Stimulated activated CD8-positive, alpha-beta memory T cell treated with anti-CD3 and anti-CD28 coated beads, Interleukin-4, amount 100 ng/mL, for 4 hours (primary cell): ENCODE measurements at places on chromosomes 16 and 17.

DNA sequence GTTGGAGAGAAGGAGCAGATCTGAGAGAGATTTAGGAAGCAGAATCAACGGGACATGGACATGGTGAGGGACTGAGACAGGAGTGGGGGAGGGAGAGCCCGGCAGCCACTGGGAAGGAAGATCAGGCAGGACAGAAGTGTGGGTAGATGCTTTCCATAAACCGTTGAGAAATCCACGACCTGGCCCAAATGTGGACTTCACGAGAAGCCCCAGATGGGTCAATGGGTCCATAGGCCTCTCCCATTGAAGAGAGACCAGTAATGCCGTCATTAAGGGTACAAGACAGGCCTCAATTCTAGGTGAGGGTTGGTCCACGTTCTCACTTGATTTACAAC lies 530 bp upstream of the CCL22 start:
- DNase-seq, result no peak

DNA sequence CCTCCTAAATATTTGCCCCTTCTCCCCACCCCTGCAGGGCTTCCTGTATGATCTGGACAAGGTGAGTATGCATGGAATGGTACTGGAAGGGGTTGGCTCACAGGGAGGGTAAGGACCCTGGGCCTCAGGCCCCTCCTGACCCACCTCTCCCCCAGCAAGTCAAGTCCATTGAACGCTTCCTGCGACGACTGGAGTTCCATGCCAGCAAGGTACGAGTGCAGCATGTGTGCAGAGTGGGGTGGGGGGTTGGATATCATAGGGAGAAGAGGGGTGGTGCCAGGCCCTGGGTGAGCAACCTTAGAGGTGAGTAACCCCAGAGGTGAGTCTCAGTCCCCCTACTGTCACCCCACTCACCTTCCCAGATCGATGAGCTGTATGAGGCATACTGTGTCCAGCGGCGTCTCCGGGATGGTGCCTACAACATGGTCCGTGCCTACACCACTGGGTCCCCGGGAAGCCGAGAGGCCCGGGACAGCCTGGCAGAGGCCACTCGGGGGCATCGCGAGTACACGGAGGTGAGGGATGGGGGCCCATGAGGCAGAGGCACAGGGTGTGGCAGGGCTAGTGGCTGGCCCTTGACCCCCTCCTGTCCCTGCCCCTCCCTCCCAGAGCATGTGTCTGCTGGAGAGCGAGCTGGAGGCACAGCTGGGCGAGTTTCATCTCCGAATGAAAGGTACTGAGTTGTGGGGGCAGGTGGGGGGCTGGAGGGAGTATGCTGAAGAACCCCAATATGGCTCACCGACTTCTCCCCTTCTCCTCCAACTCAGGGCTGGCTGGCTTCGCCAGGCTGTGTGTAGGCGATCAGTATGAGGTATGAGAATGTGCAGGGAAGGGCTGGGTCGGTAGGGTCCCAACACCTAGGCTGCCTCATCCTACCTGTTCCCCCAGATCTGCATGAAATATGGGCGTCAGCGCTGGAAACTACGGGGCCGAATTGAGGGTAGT lies 11.3 kb downstream of the RIPOR1 start:
- no peak for DNase-seq

GRCh38 chr16:79101491-79101890 lies 499.0 kb downstream of the MAF start:
- no peak for DNase-seq

DNA sequence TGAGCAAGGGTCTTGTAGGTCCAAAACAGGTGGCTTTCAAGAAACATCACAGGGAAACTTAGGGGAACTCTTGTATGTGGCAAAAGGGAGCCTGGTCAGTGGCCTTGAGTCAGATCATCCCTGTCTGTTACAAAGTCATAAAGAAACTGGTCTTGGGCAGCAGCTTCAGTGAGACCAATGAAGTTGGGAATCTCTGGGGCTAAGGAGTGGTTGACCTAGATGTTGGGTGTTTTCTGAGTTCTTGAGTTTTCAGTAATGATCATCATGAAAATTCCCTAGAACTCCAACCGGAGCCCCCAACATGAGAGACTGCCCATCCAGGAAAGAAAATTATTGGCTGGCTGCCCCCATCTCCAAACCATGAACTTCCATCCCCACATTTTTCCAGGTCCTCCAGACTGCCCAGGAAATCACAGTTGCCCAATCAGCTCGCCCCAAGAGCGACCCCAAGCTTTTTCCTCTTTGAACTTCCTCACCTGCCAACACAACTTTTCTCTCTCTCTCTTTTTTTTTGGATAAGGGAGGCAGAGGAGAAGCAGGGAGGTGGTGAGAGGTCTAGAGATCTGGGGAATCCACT lies 3.9 kb downstream of the CCR7 start:
- no peak for DNase-seq

DNA sequence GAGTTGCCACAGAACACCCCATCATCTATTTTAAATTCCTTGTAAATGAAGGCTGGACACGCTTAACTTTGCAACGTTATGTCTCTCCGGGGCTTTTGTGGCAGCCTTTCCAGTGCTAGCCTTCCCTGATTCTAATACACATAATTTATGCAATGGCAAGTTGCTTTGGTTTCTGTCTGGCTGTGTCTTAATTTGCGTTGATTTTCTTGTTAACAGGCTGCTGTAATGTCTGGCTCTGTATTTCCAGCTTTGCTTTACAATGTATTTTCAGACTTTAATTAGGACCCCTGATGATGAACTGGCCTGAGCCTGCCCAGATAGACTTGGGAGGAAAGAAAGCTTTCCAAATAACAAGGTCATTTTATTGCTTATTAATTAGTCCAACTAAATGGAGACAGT lies 30.3 kb downstream of the ARSG start:
- DNase-seq, result no peak

DNA sequence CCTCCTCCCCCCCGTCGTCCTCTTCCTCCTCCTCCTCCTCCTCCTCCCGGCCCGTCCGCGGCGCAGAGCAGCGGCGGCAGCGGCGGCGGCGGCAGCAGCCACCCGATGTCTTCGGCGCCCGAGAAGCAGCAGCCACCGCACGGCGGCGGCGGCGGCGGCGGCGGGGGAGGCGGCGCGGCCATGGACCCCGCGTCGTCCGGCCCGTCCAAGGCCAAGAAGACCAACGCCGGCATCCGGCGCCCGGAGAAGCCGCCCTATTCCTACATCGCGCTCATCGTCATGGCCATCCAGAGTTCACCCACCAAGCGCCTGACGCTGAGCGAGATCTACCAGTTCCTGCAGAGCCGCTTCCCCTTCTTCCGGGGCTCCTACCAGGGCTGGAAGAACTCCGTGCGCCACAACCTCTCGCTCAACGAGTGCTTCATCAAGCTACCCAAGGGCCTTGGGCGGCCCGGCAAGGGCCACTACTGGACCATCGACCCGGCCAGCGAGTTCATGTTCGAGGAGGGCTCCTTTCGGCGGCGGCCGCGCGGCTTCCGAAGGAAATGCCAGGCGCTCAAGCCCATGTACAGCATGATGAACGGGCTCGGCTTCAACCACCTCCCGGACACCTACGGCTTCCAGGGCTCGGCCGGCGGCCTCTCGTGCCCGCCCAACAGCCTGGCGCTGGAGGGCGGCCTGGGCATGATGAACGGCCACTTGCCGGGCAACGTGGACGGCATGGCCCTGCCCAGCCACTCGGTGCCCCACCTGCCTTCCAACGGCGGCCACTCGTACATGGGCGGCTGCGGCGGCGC lies at the start of gene FOXF1:
FOXF1 (plus strand) TSS at position 63 of the 797 bp plus-strand sequence; CDS start at position 106, 43 bp downstream.
- no peak for DNase-seq

DNA sequence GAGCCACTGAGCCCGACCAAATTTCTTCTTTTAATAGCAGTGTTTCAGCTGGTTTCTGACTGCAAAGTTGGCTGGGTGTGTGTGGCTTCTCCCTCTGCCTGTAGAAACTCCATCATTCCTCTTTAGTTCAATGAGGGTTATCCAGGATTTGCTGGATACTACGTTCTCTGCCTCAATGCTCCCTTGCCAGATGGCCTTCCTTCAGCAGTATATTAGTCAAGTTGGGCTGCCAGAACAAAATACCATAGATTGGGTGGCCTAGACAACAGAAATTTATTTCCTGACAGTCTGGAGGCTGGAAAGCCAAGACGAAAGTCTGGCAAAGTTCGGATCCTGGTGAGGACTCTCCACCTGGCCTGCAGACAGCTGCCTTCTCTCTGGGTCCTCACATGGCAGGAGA lies 103.7 kb downstream of the NOG start:
- DNase-seq, result no peak

GRCh38 chr16:22886927-22887326 lies 73.0 kb downstream of the HS3ST2 start:
- DNase-seq, result no peak

- no peak for DNase-seq
These were observed 76.5 kb downstream of the GPRC5B start for GRCh38 chr16:19808061-19808641.

- no peak for DNase-seq
These were observed 95.0 kb upstream of the RCVRN start for GRCh38 chr17:9999919-10000695.

GRCh38 chr16:47927330-47927729 lies 228.5 kb downstream of the ABCC12 start:
- no peak for DNase-seq

DNA sequence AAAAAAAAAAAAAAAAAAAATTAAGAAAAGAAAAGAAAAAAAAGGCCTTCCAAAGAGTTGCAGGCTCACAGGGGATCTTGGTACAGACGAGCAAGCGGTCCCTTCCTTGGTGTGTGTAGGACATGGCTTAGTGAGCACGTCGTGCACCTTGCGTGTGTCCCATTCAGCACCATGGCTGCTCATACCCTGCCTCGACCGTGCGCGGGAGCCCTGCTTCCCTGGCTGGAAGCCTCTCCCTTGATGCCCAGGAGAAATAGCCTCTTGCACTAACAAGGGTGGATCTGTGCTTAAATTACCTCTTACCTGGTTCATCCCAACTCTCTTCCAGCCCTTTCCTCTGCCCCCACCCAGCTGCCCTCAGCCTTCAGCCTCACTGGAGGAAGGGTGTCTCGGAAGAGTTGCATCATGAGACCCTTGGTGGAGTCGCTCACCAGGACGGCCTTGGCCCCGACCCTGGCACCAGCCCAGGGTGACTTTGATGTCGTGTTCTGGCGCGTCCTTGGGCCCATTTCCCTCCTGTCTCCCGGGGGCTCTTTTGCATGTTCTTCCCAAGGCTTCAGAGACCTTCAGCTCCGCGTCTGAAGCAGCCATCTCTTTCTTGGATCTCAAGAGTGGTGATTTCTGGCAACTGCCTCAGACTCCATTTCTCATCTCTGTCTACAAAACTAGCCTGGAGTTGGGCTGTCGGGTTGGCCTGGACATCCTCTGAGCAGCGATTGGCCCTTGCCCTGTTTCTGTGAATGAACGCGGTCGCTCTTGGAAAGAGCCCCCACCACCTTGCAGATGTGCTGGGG lies 127.2 kb downstream of the CMIP start:
- DNase-seq, result no peak

- no peak for DNase-seq
These were observed 83.8 kb upstream of the FAM20A start for GRCh38 chr17:68684949-68685357.

- no peak for DNase-seq
These were observed 275.2 kb upstream of the SALL1 start for GRCh38 chr16:51426276-51426675.

DNA sequence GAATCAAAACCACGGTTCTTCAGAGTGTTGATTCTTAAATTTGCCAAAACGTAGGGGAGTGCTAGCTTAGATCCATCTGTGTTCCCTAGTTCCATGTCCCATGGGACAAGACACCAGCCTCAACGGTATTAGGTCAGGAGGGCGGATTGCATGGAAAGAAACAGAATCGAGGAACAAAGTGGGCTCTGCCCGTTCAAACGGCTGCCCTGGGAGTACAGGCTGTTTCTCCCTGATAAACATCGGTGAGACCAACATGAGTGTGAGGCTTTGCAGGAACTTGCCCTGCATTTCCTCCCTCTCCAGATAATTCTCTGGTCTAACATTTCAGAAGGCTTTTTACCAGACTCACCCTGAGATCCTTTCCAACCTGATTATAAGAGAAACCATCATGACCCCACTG lies 82.2 kb downstream of the MRM3 start:
- no peak for DNase-seq

- no peak for DNase-seq
These were observed 2.0 kb upstream of the VAT1L start for GRCh38 chr16:77786186-77786847.

DNA sequence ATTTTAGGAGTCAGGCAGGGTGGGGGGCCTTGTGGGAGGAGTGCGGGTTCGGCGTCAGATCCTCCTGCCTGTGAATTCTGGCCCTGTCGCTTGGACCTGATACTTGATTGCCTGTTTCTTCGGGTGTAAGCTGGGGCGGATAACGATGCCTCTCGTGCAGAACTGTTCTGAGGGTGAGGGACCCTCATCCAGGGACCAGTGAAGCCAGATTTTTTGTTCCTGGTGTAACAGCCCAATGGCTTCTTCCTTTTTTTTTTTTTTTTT lies 1.3 kb downstream of the TBCD start:
- no peak for DNase-seq

DNA sequence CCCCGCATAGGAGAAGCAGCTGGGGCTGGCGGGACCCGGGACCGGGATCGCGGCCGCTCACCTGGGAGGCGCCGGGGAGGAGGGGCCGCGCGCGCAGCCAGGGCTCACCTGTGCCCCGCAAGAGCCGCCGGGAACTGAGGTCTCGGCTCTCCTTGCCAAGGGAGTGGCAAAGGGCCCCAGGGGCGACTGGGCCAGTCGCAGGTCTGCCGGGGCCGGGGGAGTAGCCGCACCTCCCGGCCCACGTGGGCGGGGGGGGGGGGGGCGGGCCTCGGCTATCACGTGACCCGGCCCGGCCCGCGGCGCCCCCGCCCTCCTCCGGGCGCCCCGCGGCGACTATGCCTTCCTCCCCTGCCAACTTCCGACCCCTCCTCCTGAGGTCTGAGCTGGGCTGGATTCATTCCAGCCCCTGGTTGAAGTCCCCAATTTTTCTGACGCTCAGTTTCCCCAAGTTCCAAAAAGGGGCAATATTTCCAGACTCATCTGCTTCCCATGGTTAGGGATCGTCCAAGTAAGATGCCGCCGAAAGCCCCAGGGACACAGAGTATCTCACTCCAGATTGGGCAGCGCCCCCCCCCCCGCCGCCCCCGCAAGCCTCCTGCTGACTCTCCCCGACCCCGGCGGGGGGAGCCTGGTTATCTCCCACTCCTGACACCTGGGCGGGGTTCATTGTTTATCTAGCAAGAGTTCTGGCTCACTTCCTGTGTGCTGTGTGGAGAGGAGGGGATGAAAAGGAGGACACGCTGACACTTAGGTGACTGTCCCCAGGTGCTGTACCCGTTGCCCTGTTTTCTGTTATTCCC lies at the start of gene TMC6:
TMC6 (minus strand) TSS at position 205 of the 800 bp plus-strand sequence. CDS start 1,923 bp downstream, outside the sequence.
- no peak for DNase-seq

GRCh38 chr17:81110488-81111040 lies 54.7 kb upstream of the PVALEF start:
- no peak for DNase-seq

DNA sequence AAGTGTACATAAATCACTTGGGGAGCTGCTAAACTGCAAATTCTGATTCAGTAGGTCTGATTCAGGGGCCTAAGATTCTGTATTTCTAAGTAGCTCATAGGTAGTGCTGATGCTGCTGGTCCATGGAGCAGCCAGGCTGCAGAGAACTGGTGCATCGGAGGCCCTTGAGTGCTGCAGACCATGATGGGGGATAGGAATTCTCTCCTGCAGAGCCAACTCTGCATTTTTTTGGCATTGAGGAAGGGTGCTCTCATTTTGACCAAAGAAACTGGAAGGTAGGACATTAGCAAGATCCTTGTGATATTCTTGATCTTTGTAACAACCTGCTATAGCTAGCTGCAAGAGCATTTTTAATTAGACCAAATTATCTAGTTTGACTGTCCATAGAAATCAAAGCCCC lies 4.7 kb downstream of the HOXB2 start:
- no peak for DNase-seq

- no peak for DNase-seq
These were observed 186.4 kb upstream of the CHMP6 start for GRCh38 chr17:80805032-80805751.

- DNase-seq, result no peak
These were observed 184.0 kb upstream of the GSE1 start for GRCh38 chr16:85428899-85429775.
